Diencephalon (tissue), 1 donor: ENCODE measurements at places on chromosomes 12 and 14. TPM values are rescaled to one million over a fixed set of nuclear protein-coding genes. Genes with fewer than 3 reads are reported as not detected.

Gene OAS2
- total RNA-seq = 3.2 TPM

Gene TSPAN8
- total RNA-seq = 0.69 TPM

Gene KRT5
- 0.46 TPM for total RNA-seq

Gene ACOT4
- 1.8 TPM for total RNA-seq

Gene RAD9B
- 1.6 TPM for total RNA-seq

Gene LRRIQ1
- 25.1 TPM for total RNA-seq

Gene SLCO1A2
- 11.3 TPM for total RNA-seq

Gene DIO2
- total RNA-seq = 10.8 TPM

Gene SYCP3
- total RNA-seq = 0.46 TPM

Gene FITM1
- total RNA-seq = not detected

Gene AMN
- 0.23 TPM for total RNA-seq

Gene RPGRIP1
- 0.69 TPM for total RNA-seq

Gene DENND5B
- 53.7 TPM for total RNA-seq

Gene KRT85
- not detected for total RNA-seq

Gene SRRM4
- total RNA-seq = 11.5 TPM

Gene FAM186B
- total RNA-seq = not detected

Gene ASPG
- 0.46 TPM for total RNA-seq

Gene SLC25A3
- total RNA-seq = 276 TPM

Gene DDX23
- total RNA-seq = 56.5 TPM

Gene TEDC1
- total RNA-seq = 7.8 TPM

Gene VASH1
- 39.9 TPM for total RNA-seq

Gene TAS2R42
- not detected for total RNA-seq

Gene SLC25A47
- total RNA-seq = not detected

Gene CLEC1A
- total RNA-seq = 0.69 TPM

Gene FGF6
- not detected for total RNA-seq

Gene CEP170B
- 31.8 TPM for total RNA-seq

Gene OTOGL
- total RNA-seq = 0.46 TPM

Gene CMA1
- not detected for total RNA-seq

Gene BTBD6
- 43.1 TPM for total RNA-seq

Gene B4GALNT3
- 3.0 TPM for total RNA-seq

Gene KRT75
- not detected for total RNA-seq

Gene PPP1R1A
- total RNA-seq = 31.8 TPM

Gene IAPP
- not detected for total RNA-seq

Gene LMNTD1
- total RNA-seq = 4.6 TPM

Gene CLEC14A
- total RNA-seq = 5.3 TPM

Gene GDF3
- total RNA-seq = not detected

Gene KLRC3
- 5.5 TPM for total RNA-seq

Gene RBM19
- 21.9 TPM for total RNA-seq

Gene KRT79
- not detected for total RNA-seq

Gene POTEG
- total RNA-seq = not detected

Gene GPX2
- total RNA-seq = not detected
